ENCODE measurements at places on chromosomes 11 and 22. TPM values are rescaled to one million over a fixed set of nuclear protein-coding genes. Genes with fewer than 3 reads are reported as not detected.

The ARHGAP20 gene
- total RNA-seq: 0.46 TPM

The OR5B21 gene
- not detected for total RNA-seq

The DGAT2 gene
- 0.18 TPM for total RNA-seq

- no peak for DNase-seq
Observed at GRCh38 chr11:75811485-75811884, 3.5 kb upstream of the UVRAG start.

GRCh38 chr22:17785185-17786184, 11.2 kb upstream of the BID start:
- DNase-seq: peak; percentile 20

DNA sequence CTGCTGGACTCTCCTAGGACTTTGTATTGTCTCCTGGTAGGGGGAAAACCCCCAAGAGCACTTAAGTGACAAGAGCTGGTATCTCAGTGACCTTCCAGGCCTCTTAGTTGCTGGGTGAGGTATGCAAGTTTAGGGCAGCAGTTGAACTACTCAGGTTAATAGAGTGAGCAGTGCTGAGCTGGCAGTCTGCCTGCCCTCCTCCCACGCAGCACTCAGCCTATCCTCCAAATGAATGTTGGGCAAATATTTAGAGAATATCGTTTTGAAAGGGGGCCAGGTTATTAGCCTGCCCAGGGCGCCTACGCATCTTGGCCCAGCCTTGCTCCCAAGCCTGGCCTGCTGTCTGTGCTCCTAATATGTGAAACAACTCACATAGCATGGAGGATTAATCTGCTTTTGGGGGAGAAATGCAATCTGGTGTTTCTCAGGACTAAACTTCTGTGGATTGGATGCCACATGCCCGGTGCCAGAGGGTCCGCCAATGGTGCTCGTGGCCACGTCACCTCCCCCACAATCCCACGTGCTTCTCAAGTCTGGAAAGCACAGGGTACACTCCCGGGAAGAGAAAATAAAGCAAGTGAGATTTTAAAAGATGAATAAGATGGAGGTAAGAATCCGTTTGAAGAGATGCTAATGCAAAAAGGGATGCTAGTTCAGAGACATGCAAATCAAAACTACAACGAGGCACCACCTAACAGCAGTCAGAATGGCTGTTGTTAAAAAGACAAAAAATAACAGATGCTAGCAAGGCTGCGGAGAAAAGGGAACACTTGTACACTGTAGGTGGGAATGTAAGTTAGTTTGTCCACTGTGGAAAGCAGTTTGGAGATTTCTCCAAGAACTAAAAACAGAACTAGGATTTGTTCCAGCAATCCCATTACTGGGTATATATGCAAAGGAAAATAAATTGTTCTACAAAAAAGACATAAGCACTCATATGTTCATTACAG, 67.7 kb downstream of the SPON1 start:
- no peak for DNase-seq

DNA sequence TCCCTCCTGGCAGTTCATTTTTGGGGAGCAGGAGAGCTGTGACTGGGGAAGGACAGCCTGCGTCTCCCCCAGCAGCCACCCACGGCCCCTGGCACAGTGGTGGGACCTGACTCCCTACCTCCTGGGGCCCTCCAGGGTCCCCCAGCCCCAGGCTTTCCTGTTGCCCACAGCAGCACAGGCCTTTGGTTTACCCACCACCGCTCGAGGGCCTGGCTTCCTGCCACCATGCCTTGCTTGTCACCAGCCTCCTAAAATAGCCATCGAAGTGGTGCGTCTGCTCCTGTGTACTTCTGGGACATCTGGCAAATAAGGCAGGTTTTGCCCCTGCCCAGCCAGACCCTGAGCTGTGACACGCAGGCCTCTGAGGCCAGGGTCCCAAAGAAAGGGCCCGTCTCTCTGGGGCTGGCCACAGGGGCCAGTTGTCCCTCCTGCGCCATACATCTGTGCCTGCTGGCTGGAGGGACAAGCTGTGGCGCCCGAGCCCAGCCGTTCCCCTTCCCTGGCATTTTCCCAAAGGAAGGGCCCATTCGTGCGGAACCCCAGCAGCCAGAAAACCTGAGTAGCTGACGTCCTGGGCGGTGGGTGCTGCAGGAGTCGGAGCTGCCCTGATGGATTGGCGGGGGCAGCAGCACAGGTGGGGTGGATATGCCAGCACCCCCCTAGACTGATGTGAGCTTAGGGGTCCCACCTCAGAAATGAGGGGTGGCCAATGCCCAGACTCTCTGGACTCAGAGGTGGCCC, 14.6 kb downstream of the PHLDA2 start:
- no peak for DNase-seq

GRCh38 chr11:30358536-30358935, 35.6 kb downstream of the ARL14EP start:
- no peak for DNase-seq

DNA sequence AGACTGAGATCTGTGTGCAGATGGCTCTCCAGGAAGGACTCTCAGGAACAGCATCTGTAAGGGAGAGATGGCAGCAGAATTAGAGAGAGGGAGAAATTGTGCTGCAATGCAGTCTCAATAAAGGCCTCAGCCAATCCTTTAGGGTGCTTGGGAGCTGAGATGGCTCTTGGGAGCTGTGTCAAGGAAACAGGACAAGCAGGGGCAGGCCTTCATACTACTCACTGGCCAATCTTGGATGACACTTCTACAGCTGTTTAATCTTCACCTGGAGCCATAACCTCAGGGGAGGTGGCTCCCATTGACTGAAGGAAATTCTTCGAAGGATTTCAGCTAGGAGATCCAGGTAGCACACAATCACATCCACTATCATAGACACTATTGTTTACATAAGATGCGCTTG, 10.0 kb downstream of the OR5B21 start:
- no peak for DNase-seq

GRCh38 chr11:75996523-75997442, 181.8 kb downstream of the UVRAG start:
- peak; percentile 30 for DNase-seq

GRCh38 chr11:73158356-73159051, 16.4 kb upstream of the FCHSD2 start:
- DNase-seq: peak; percentile 61
